ENCODE measurements at places on chromosomes 16 and 17. TPM values are rescaled to one million over a fixed set of nuclear protein-coding genes. Genes with fewer than 3 reads are reported as not detected.

- no peak for DNase-seq
Observed at GRCh38 chr16:73527187-73527586, 479.3 kb upstream of the ZFHX3 start.

DNA sequence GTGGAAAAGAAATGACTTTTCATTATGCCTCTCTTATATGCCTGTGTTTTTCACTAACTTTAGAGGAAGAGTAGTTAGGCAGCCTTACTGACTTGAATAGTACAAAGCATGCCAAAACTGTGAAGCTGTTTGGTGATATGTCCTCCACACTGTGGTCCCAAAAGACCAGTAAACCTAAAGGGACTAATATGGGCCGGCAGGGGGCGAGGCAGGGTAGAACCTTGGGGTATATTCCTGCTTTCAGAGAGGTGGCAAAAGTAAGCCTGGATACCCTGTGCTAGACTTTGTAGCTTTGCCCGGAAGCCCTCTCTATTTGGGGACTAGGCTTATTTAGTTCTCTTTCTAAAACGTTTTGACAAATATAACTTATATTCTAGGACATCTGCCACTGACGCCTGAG, 36.5 kb upstream of the VWA3A start:
- no peak for DNase-seq

DNA sequence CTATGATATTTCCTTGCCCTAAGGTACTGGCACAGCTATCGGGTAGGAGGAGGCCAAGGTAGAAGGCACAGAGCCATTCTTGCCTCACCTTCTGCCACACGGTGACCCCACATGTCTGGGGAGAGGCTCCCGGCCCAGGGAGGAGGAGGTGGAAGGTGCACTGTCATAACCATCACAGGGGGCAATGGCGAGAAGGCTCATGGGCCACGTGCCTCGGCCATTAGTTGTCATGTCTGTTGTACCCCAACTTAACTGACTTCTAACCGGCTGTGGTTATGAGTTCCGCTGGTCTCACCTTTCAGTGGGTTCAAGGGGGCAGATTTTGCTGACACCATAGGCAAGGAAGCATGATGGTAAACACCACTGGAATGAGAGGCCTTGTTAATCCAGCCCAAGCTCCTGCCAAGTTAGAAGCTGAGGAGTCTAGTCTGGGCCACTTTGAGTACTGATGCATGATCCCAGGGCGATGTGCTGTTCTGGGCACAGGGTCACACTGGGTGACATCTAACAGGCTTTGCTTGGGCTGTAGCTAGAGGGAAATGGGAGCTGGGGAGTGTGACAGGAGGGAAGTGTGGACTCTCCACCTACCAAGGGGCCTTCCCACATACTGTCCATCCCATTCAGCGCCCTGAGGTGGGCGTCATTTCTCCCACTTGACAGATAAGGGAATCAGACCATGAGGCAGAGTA, 39.6 kb downstream of the HLF start:
- DNase-seq: no peak

DNA sequence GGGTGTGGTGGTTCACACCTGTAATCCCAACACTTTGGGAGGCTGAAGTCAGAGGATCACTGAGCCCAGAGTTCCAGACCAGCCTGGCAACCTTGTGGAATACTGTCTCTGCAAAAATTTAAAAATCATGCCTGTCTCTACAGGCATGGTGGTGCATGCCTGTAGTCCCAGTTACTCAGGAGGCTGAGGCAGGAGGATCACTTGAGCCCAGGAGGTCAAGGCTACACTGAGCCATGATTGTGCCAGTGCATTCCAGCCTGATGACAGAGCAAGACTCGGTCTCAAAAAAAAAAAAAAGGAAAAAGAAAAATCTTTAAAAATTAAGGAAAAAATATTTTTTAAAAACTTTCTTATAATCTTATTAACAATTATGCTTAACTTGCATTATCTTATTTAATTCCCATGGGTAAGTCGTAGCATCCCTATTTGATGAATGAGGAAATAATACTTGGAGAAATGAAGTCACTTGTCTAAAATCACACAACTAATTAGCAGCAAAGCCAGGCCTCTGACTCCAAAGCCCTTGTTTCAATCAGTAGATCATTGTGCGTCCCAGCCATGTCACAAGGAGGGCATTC, 13.6 kb downstream of the MFSD11 start:
- DNase-seq: no peak

DNA sequence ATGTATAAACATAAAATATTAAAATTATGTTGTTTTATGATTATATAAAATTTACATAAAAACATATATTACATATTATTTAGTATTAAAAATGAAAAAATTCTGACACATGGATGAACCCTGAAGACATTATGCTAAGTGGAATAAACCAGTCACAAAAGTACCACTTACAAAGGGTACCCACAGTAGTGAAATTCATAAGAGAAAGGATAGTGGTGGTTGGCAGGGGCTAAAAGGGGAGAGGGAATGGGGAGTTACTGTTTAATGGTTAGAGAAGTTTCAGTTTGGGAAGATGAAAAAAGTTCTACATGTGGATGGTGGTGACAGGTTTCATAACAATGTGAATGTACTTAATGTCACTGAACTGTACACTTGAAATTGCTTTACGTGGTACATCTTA, 41.4 kb downstream of the FBXL20 start:
- DNase-seq: no peak

GRCh38 chr17:36184023-36184765, 7.8 kb upstream of the TBC1D3B start:
- DNase-seq: no peak

DNA sequence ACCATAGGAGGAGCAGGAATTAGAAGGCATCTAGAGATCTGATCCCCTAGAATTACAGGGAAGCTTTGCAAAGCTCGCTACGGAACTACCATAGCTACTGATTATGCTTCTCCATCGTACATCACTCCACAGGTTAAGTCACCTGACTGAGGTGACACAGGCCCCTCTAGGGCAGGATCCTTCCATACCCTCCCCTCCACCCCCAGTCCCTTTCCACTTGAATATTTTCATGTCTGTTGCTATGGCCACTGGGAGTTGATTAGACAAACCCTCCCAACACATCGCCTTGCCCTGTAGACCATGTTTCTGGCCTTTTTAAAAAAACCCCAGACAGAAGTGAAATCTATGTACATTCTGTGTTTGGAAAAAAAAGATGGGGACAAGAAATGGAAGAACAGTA, 287.1 kb downstream of the SOX9 start:
- no peak for DNase-seq

- no peak for DNase-seq
Observed at GRCh38 chr16:69852815-69853214, 90.7 kb downstream of the WWP2 start.

DNA sequence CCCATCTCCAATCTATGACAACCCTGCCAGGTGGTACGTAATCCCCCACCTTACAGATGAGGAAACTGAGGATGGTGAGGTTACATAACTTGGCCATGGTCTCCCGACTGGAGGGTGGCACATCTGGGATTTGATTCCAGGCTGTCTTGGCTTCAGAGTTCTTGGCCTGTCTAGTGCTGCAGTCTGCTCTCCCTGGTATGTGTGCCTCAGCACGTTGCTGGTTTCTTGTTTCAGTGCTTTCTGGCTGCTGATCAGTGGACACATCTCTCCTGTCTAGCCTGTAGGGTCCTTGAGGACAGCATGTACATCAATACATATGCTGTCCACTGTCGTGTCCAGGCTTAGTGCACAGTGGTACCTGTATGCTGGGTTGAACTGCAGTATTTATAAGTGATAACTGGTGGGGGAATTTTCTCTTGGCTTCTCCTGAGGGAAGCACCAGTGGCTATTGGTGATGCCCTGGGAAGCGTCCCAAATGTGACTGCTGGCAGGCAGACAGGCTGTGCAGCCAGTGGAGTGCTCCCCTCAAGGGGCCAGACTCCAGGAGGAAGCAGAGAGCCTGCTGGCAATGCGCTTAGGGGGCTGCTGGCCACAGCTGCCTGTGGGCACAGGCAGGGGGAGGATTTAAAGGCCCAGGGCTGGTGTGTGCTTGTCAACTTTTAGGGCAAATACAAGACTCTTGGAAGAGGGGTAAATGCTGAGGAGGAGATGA, 14.4 kb downstream of the CTRL start:
- peak; percentile 72 for DNase-seq

DNA sequence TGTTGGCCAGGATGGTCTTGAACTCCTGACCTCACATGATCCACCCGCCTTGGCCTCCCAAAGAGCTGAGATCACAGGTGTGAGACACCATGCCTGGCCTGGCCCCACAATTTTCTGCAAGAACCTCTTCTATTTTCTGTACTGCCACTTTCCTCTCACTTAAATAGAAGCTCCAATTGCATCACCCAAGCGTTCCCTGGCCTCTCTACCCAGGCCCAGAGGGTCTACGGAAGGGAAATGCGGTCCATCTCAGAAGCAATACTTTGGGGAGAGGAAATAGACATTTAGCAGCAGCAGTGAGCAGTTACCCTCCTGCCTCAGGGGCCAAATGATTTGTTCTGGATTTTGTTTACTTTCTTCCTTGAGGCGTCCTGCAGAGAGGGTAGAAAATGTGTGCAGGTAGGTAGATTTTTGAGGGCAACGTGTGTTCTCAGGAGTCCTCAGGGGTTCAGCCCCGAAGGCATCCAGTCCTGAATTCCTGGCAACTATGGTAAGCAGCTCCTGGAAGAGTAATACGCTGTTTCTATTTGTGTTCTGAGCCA, 11.0 kb downstream of the SLC6A4 start:
- no peak for DNase-seq

GRCh38 chr17:63537991-63538692, 12.1 kb upstream of the DCAF7 start:
- no peak for DNase-seq

Gene HCRT
- not detected for total RNA-seq

Gene C17orf100
- total RNA-seq: 0.48 TPM

Gene AP2B1
- 112 TPM for total RNA-seq

Gene FLII
- total RNA-seq: 269 TPM

Gene LYZL6
- not detected for total RNA-seq

Gene LHX1
- total RNA-seq: not detected

Gene GDPD3
- total RNA-seq: 2.6 TPM

Gene PRRT2
- total RNA-seq: 3.3 TPM

Gene TEX14
- 0.13 TPM for total RNA-seq

Measured in Right ventricle myocardium superior (tissue), 1 donor.